ENCODE measurements at places on chromosomes 2 and 18.

- DNase-seq = no peak
Observed at GRCh38 chr2:183163821-183164649, 39.8 kb downstream of the NUP35 start.

- no peak for DNase-seq
Observed at GRCh38 chr2:237876951-237877491, 17.6 kb downstream of the RAMP1 start.

DNA sequence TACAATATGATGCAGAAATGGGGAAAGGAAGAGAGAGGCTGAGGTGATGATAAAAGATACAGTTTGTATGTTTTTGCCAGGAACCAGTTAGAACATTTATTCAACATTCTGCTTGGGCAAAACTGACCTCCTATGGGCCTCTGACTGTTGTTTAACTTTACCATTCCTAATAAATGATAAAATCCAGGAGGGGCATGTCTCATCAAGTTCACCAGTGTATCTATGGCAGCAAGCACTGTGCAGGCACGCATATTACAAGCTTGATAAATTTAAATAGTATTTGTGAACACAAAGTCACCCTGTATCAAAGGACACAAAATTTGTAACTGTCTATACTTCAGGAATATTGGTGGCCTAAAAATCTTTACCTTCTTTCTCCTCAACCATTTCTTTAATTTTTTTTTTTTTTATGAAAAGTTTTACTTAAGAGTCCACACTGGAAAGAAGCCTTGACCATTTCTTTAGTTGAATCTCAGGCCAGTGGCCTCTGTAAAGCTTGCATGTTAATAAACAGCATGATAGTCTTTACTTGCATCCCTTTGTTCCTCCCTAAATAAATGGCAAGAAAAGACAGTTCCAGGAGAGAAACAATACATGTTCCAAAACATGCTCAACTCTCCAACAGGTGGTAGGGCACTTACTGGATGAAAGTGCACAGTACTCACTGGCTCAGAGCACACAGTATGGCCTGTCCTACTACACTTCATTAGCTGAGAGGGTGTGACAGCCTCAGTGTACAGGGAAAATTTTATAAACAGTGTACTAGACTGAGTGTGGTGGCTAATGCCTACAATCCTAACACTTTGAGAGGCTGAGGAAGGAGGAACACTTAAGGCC is 52.3 kb downstream of the SOS1 start:
- no peak for DNase-seq

DNA sequence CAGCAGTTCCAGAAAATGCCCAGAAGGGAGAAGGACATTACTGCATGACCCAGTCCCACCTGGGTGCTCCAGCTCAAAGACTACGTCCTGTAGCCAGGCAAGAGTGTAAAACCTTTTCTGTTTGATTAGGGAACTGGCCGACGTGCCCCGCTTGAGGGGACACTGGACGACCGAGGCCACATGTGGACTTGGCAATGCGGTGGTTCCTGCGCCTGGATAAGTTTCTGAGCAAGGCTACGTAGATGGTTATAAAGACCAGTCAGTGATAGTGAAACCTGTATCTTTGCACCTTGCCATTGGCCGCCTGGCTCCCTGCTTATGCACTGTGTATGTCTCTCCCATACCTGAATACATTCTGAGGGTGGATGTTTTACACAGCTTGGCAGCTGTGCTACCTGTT is 567.0 kb upstream of the CRIM1 start:
- DNase-seq = no peak

GRCh38 chr2:101199251-101199791 is 48.1 kb upstream of the TBC1D8 start:
- no peak for DNase-seq

DNA sequence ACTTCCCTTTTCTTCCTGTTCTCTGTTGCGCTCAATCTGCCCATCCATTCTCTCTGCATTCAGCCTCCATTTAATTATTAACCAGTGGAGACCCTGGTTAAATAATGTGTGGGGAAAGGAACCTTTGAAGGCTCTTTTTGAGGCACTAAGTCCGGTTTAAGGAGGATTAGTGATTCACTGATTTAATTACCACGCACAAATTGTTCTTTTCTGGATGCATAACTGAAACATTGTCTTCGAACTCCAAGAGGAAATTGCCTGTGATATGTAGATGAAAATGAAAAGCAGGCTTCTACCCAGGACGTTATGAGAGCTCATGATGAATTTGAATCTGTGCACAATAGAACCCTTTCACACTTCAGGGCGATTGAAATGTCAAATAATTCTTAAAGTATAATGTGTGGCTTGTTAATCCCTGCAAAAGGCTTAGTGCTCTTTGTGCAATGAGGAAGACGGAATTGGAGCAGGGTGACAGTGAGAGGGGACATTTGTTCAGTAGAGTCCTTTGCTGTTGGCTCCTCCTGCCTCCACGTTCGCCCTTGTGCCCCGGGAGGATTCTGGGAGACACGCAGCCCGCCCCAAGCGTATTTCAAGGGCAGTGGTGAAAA is 51.1 kb upstream of the ZNF236 start:
- DNase-seq = no peak

DNA sequence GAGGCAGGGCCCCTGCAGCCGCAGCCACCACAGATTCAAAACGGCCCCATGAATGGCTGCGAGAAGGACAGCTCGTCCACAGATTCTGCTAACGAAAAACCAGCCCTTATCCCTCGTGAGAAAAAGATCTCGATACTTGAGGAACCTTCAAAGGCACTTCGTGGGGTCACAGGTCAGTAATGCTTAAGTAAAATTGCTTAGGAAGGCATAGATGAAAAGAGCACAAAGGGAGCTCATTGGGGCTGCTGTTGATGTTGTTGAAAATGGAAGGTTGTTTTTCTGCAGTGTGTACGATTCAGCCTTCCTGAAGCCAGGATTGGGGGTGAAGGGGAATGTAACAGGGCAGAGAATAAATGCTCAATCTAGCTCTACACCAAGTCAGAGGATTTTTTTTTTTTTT is 90.5 kb downstream of the KCTD18 start:
- DNase-seq = no peak

GRCh38 chr2:65142515-65142914 is 12.6 kb upstream of the RAB1A start:
- no peak for DNase-seq

- no peak for DNase-seq
Observed at GRCh38 chr18:55779691-55780585, 191.9 kb upstream of the TCF4 start.

DNA sequence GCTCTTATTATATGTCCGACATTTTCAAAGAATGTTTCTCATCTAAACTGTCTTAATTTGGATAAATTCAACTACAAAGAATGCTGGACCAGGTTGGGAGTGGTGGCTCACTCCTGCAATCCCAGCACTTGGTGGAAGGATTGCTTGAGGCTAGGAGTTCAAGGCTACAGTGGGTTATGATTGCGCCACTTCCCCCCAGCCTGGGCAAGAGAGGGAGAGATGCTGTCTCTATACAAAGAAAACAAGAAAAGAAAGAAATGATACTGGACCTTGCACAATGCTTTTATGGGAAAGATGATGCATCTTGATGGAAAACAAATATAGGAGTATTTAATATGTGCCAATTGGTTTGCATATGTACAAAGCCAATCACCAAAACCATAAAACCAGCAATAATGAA is 296.7 kb downstream of the LPIN1 start:
- DNase-seq = no peak

DNA sequence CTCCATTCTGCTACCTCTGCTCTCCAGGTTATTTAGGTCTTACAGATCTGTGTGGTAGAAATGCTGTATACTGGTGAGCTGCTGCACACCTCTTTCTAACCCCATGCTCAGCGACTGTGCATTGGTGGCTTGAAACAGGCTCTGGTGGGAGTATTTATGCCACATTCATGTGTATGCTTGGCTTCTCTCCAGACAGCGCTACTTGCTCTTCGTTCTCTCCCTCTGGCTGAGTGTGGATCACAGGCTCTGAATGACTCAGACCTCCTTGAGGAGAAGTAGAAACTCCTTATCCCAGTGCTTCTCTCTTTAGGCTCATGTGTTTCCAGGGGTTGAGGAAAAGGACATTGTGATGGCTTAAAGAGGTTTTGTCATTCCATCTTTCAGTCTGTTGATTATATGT is 54.9 kb downstream of the FHOD3 start:
- DNase-seq = no peak

GRCh38 chr2:60213865-60214625 is 339.4 kb downstream of the BCL11A start:
- no peak for DNase-seq

DNA sequence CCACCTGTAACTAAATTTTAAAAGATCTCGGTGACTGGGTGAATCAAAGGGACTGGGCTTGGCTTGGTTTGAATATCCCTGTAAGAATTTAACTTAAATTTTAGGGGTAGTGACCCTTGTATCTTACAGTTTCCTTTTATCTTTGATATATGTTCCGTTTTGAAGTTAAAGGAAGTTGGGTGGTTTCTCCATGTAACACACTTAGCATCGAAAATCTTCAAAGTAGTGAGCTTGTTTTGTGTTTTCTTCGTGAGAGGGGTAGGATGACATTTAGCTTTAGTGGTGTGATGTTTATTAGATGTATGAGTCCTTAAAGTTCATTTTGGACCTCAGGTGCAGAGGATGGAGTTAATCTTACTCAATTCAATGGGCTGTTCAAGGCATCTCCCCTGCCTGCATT is 1.6 kb downstream of the WDR7 start:
- DNase-seq = no peak

DNA sequence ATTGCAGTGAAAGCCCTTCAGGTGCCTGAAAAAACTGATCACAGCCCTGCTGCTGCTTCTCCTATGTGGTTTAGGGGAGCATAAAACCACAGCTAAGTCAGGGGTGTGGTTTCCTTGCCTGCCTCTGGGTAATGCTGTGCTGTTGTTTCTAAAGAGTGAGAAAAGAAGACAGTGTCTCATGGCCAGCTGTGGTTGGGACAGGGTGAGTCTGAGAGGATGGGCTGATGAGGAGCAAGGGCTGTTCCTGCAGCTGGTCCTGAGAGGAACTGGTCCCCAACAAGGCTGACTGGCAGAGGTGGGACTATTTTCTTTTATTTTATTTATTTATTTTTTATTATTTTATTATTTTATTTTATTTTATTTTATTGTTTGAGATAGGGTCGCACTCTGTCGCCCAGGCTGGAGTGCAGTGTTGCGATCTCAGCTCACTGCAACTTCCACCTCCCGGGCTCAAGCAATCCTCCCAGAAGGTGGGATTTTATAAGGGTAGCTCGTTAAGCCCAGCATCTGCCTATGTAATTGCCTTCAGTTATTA is 236.7 kb downstream of the FHOD3 start:
- DNase-seq = no peak

- no peak for DNase-seq
Observed at GRCh38 chr2:230907361-230908091, 17.5 kb downstream of the GPR55 start.

DNA sequence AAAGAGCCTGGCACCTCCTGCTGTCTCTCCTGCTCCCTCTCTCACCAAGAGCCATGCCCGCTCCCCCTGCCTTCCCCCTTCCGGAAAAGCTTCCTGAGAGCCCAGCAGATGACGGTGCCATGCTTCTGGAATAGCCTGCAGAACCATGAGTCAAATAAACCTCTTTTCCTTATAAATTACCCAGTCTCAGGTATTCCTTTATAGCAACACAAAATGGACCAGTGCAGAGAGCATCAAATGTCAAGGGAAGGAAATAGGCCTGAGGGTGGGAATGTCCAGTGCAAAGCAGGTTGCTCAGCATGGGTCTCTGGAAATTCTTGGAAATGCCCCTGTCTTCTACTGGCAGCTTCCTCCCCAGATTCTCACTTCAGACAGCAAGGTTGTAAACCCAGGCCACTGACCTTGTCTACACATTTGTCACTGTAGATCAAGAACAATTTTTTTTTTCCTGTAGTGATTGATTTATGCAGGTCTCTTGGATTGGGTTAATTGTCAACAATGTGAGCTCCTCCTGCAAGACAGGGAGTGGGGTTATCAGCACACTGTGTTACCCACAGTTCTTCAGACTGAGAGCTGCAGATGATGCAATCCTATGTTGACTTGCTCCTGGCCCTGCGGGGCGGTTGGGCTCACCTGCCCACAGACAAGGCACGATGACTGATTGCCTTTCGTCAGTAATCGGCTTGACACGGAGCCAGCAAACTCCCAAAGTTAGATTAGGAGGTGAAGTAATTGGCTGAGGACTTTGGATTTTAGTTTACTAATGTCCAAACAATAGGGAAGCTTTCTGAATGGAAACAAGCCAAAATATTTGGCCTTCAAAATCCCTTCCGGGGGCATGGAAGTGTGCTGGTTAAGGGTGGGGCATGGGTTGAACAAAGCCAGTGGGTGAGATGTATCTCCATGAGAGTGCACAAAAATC is 5.4 kb upstream of the BOD1L2 start:
- DNase-seq = no peak

- no peak for DNase-seq
Observed at GRCh38 chr2:238895891-238896600, 48.2 kb downstream of the TWIST2 start.

DNA sequence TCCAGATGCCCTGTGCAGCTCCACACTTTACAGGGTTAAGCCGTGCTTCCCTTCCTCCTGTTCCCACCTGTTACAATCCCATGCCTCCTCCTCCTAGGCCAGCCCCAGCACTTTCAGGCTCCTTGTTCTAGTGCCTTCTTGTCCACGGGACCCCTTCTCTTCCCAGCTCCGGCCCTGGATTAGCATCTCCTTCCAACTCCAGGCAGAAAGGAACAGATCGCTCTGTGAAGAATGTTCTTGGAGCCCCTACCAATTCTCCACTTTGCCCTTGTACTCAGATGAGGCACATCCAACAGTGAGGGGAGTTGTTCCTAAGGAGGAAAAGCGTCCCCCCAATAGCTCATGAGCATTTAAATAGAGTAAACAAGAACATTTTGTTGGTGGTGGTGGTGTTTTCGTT is 72.7 kb downstream of the CABLES1 start:
- DNase-seq = no peak

DNA sequence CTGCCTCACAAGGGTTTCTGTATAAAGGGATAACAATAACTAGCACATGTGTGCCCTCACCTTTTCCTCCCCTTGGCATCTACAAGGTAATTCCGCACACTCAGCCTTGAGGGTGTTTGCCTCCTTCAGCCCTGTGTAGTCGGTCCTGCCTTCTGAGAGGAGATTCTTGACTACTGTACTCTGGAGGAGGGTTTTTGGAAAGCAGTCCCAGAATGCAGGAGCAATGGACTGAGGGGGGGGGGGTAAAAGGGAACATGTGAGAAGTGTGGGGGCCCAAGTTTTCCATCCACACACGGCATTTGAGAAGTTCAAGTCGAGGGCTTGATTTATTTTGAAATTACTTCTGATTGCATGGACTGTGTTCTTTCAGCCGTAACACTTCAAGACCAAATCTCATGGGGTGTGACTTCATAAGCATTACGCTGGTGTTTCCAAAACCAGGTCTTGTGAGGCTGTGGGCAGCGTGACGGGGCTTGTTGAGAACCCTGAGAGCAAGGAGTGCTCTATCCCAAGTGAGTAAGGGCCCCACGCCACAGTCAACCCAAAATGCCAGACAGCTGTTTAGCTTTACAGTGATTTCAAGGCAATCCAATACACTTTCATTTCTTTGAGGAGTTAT is 198.7 kb upstream of the MEIS1 start:
- no peak for DNase-seq

GRCh38 chr2:54306556-54306955 is 50.5 kb upstream of the TSPYL6 start:
- DNase-seq = no peak

- no peak for DNase-seq
Observed at GRCh38 chr18:24868311-24868710, 407.9 kb downstream of the HRH4 start.
